ENCODE measurements at places on chromosomes 1 and 21.
A peak's percentile ranks its signal among the peaks of the same experiment; 100 is the strongest.

DNA sequence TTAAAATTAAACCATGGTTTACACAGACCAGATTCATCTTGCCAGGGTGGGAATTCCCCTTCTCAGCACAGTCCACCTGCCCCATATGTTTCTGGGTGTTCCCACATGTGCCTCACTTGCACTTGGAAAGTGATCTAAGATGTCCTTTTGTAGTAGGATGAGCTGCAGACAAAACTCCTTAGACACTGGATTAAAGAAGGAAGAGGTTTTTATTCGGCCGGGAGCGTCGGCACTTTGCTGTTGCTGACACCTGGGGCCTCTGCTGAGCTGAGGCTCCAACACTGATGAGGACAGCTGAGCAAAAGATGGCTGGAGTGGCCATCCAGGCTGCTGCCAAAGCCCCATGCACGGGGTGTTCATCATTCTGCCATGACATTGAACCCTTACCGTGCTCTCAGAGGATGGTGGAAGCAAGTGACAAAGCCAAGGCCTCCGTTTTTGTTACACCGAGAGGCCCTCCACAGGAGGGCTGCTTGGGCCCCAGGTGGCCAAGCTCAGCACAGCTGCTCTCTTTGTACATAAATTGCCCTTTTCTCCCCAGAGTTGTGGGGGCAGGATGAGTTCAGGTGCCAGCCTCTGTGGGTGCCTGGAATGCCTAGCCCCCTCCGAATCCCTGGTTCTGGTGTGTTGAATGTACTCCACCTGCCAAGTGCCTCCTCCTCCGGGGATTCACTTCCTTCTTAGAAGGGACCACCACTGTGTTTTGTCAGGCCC lies 7.3 kb upstream of the ACOT11 start:
- DNase-seq, result no peak

DNA sequence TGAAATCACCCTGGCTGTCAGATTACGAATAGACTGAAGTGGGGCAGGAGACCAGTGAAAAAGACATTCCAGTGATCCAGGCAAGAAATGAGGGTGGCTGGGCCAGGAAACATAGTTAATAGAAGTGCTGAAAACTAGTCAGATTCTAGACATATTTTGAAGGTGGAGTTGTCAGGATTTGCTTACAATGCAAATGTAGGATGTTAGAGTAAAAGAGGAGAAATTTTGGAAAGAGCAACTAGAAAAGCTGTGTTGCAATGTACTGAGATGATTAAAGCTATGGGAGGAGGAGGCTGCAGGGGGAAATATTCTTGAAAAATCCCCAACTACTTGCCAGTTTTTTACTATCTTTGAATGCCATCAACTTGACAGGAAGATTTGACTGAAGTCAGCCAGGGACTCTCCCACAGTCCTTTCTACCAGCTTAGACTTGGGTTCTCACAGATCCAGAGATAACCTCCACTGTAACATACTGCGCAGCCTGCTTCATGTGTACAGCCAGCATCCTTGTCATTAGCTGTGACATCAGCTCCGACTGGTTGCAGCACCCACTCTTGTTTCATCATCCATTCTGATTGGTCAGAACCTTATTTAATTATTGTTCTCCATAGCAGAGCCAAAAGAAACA lies 109.7 kb downstream of the TSEN15 start:
- peak; percentile 19 for DNase-seq

GRCh38 chr1:9292361-9293240 lies at the start of gene SPSB1:
Gene SPSB1 (plus strand): TSS chr1:9292894. CDS start chr1:9355892, 62,998 bp downstream.
- peak; percentile 76 for DNase-seq

DNA sequence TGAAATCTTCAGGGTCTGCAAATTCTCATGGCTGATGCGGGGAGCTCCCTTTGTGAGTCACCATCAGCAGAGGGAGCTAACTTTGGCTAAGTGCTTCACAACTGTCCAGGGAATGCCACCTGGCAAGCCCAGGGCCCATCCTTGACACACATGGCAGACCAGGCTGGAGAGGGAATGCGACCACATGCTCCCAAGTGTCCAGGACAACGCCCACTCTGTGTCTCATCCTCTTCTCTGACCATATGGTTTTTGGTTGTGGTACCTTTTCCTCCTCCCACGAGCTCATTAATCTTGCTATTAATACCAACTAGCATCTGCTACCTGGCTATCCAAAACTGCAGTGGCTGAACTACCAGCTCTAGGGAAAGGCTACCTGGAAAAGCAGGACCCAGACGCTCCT lies 37.1 kb upstream of the CLSTN1 start:
- no peak for DNase-seq

GRCh38 chr1:94004924-94005323 lies 95.7 kb upstream of the GCLM start:
- DNase-seq, result no peak

- DNase-seq, result no peak
Observed at GRCh38 chr1:35810096-35810881, 2.5 kb downstream of the AGO4 start.

GRCh38 chr1:104488296-104489015 lies 738.8 kb downstream of the AMY1C start:
- no peak for DNase-seq

DNA sequence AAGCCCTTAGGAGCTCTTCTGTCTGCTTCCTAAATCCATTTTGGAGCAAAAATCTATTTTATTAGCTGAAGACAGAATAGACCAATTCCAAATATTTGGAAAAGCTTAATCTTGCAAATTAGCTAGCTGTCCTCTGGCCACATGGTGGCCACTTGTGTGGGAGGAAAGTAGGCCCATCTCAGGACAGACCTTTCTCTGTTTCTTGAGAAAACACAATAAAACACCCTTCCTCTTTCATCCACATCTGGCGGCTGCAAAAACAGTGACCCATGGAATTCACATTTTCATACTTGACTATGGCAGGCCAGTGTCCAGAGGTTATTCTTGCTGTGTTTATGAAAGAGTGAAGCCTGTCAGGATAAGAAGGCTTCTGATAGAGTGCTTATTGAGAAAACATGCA lies 275.6 kb downstream of the PLPP3 start:
- no peak for DNase-seq

- DNase-seq, result no peak
Observed at GRCh38 chr1:204065986-204066300, 7.0 kb upstream of the SOX13 start.

DNA sequence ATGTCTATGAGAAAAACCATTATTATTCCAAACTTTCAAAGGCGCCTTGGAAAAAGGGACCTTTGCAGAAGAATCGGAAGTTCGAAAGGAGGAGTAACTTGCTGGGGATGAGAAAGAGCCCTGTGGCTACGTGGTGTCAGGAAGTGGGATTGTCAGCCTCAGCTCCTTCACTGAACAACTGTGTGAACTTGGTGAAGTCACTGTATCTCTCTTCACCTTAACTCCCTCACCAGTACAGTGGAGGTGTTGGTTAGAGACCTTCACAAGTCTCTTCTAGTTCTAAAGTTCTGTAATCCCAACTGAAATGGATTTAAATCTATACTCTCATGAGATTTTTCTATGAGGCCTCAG lies 285.6 kb downstream of the CACNA1E start:
- no peak for DNase-seq

DNA sequence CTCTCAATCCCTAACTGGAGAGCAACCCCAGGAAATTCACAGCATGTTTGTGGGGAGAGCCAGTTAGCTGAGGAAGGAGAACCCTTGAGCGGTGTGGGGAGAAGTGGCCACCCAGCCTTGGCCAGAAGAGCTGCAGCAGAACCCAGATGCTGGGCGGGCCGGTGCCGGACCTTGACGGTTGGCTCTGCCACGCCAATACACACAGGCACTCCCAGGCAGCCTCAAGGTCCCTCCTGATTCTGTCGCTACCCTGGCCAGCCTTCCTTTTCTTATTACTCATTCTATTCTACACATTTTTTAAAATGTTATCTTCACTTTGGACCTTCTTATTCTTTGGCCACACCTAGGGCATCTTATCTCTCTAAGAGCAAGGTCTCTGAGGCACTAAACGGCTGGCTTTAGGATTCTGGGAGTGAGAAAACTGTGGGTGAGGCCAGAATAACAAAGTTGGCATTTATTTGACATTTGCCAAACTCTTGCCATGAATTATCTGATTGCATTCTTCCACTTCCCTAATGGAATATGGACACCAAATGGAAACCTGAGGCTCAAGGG lies 50.4 kb upstream of the GPR37L1 start:
- no peak for DNase-seq

- DNase-seq, result no peak
Observed at GRCh38 chr1:173406783-173407230, 70.3 kb upstream of the PRDX6 start.

- DNase-seq, result no peak
Observed at GRCh38 chr1:202760589-202760988, 47.6 kb downstream of the KDM5B start.

GRCh38 chr1:118317842-118318614 lies 133.0 kb upstream of the SPAG17 start:
- no peak for DNase-seq

DNA sequence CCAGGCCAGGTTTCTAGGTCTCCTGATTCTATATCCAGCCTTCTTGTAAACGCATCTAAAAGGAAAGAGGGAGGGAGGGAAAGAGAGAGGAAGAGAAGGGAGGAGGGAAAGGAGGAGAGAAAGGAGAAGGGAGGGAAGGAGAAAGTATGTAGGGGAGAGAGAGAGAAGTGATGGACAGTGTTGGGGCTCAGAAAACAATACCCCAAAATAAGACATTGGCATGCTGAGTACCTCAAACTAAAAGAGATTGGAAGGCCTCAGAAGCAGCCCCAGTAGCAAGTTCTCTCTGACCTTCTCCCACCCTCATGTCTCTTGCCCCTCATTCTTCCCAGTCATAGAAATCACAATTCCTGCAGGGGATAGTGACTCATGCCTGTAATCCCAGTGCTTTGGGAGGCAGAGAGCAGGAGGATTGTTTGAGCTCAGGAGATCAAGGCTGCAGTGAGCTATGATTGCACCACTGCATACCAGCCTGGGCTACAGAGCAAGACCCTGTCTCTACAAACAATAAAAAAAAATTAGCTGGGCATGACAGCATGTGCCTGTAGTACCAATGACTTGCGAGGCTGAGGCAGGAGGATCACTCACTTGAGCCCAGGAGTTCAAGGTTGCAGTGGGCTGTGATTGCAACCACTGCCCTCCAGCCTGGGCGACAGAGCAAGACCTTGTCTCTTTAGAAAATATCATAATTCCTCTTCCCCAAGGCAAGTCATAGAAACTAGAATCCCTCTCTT lies 51.2 kb downstream of the DNTTIP2 start:
- DNase-seq, result no peak

DNA sequence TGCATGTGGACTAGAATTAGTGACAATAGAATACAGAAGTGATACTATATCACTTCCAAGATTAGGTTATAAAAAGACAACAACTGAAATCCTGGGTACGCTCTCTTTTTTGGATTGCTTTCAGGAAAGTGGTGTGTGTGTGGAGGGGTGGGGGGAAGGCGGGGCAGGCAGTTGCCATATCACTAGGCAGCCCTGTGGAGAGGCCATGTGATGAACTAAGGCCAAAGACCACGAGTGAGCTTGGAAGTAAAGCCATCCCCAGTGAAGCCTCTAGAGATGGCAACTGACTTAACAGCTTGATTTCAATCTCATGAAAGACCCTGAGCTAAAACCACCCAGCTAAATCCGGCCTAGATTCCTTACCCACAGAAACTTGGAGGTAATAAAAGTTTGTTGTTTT lies 6.2 kb upstream of the ASPM start:
- no peak for DNase-seq

DNA sequence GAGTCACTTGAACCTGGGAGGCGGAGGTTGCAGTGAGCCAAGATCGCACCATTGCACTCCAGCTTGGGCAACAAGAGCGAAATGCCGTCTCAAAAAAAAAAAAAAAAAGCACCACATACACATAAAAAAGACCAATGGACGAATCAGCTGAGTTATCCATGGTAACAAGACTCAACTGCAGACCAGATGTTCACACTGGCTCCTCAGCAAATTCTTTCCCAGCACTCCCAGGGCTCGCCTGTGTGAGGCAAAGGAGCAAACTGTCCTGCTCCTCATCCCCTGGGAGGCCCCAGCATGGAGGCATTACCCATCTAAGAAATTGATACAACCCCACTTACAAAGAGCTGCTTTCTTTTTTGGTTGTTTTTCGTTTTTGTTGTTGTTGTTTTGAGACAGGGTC lies 3.1 kb downstream of the TMEM234 start:
- DNase-seq, result no peak

DNA sequence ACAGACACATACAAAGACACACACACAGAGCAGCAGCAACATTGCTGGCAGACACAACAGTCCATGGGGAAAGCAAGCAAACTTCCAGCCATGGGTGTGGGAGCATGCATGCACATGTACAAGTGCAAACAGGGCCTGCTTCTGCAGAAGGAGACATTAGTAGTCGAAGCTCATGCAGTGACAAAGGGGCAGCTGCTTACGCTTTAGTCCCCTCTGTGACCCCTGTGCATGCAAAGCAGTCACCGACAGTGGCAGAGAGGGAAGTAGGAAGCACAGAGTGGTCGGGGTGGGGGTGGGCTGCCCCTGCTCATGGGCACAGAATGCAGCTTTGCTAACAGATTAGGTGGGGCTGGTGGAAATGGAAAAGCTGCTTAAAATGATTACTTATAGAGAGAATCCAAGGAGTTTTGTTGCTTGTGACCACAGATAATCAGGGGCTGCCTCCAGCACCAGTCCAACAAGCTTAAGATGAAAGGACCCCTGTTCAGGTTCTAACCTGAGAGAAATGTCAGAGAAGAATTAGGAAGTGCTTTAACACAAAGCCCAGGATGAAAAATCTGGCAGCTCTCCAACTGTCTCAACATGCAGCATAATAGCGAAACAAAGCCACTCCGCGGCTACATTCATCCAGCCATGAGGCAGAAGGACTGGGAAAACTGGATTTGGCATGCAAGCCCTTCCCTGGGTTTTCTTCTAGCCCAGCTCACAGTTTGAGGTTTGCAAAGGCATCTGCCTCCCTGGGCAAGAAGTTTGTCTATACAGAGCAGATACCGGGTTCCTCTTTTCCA lies 378.9 kb downstream of the KCNH1 start:
- no peak for DNase-seq

DNA sequence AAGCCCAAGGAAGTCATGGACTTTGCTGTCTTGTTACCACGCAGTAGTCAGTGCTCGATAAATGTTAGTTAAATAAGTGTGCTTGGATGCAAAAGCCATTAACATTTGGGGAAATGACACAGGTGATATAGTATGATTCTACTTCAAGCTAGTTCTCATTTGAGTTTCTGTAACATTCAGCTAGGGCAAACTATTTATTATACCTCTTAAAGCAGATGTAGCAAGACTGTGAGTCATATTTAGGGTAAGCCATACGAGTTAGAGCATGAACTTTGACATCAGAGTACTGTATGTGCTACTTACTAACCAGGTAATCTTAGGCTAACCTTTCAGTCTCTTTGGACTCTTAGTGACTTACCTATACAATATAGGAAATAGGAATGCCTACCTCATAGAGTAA lies 21.0 kb downstream of the CLCA4 start:
- no peak for DNase-seq

- peak; percentile 61 for DNase-seq
Observed at GRCh38 chr1:183685112-183685713, 32.1 kb upstream of the APOBEC4 start.

- DNase-seq, result no peak
Observed at GRCh38 chr1:5764959-5765358, 227.3 kb downstream of the NPHP4 start.

- peak; percentile 43 for DNase-seq
Observed at GRCh38 chr1:3907031-3907534, 7.0 kb upstream of the C1orf174 start.

GRCh38 chr1:31592132-31592531 lies 15.8 kb downstream of the TINAGL1 start:
- DNase-seq, result no peak

- DNase-seq, result no peak
Observed at GRCh38 chr1:166039436-166040201, 127.2 kb downstream of the FAM78B start.

- no peak for DNase-seq
Observed at GRCh38 chr1:212513586-212513985, 80.9 kb downstream of the NENF start.

- DNase-seq, result no peak
Observed at GRCh38 chr1:106897976-106898375, 158.5 kb upstream of the PRMT6 start.

Data from CD4-positive, alpha-beta T cell treated with Interleukin-21 for 1 hour (primary cell).